ENCODE measurements at places on chromosomes 5 and 9. TPM values are rescaled to one million over a fixed set of nuclear protein-coding genes. Genes with fewer than 3 reads are reported as not detected.

CDH6 gene
- not detected for total RNA-seq

SAXO1 gene
- not detected for total RNA-seq

PKD2L2 gene
- total RNA-seq, result not detected

SEMA5A gene
- total RNA-seq, result 0.43 TPM

LYRM7 gene
- total RNA-seq, result 3.6 TPM

IL13 gene
- total RNA-seq, result not detected

ZNF618 gene
- 6.7 TPM for total RNA-seq

NRG2 gene
- total RNA-seq, result 0.34 TPM

FSTL4 gene
- 0.17 TPM for total RNA-seq

SV2C gene
- total RNA-seq, result under 0.01 TPM

NME5 gene
- 2.3 TPM for total RNA-seq

Data from dermis lymphatic vessel endothelial cell (primary cell).